ENCODE measurements at places on chromosomes 11 and 22.

DNA sequence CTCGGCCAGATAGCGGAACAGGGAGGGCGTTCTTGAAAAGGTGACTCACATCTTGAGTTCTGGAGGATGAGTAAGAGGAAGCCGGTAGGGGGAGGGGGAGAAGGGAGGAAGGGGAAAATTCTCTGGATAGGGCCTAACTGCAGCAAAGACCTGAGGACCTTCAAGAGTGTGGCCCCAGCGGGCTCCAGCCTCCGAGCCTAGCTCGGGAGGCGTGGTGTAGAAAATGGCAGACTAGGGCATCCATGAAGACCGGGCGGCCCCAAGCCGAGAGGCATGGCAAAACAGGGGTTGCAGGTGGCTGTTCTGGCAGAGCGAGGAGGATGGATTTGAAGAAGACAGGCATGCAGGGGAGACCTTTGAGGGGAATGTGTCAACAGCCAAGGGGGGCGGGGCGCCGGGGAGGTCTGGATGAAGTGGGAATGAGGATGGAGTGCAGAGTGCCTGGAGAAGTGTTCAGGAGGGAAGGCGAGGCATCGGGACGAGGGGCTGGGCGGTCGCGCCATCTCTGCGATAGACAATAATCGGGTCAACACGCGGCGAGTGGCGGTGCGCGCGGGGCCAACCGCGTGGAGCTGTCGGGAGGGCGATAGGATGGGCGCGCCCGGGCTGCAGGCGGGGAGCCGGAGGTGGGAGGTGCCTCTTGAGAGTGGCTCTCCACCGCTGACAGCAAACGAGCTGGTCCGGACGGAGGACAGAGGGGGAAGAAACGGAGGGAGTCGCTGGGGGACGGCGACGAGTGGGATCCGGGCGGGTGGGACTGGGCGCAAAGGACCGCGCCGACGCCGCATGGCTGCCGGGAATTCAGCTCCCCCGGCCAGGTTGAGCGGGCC lies 40.0 kb upstream of the CREB3L1 start:
- DNase-seq, result peak; percentile 66

DNA sequence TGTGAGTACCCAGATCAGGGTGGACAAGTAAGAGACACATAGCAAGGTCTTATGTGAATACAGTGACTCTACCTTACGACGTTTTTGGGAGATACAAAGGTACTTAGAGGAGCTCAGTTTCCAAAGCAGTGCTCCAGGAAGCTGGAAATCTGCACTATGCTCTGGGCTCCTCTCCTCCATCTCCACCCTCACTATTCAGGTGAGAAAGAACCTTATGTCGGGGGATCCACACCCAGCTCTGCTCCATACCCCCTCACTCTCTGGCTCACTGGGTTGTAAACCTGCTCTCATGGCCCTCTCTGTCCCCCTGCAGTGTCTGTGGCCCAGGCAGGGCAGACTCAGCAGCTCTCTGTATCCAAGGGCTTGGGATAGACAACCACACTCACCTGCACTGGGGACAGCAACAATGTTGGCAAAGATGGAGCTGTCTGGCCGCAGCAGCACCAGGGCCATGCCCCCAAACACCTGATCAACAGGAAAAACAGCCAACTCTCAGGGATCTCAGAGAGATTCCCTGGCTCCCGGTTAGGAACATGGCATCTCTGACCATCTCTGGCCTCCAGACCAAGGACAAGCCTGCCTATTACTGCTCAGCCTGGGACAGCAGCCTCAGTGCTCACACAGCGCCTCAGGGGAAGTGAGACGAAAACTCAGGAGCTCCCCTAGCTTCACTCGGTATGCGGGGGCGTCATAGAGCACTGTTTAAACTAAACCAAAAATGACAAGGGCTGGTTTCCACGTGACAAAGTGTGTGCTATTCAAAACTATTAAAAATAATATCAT lies 60.9 kb upstream of the TOP3B start:
- no peak for DNase-seq

DNA sequence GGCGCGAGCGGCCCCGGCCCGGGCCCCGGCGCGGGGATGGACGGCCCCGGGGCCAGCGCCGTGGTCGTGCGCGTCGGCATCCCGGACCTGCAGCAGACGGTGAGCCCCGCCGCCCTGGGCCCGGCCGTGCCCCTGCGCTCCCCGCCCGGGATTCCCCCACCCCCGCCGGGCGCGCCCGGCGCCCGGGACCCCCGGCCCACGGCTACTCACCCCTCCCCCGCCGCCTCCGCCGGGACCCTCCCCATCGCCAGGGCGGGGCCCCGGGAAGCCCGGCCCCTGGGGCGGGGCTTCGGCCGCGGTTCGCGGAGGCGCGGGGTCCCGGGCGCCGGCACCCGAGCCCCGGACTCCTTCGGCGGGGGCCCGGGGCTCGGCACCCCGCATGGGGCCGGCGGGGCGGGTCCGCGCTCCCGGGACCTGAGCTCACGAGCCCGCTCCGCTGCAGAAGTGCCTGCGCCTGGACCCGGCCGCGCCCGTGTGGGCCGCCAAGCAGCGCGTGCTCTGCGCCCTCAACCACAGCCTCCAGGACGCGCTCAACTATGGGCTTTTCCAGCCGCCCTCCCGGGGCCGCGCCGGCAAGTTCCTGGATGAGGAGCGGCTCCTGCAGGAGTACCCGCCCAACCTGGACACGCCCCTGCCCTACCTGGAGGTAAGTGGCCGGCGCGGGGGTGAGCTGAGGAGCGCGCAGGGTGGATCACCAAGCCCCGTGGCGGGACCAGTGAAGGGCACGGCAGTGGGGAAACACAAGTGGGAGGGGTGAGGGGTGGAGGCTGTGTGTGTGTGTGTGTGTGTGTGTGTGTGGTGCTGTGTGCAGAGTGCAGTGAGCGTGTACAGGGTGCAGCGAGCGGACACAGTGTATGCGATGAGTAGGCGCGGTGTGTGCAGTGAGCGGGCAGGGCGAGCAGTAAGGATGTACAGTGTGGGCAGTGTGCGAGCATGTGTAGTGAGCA lies 2.3 kb downstream of the SHANK3 start:
- peak; percentile 24 for DNase-seq

DNA sequence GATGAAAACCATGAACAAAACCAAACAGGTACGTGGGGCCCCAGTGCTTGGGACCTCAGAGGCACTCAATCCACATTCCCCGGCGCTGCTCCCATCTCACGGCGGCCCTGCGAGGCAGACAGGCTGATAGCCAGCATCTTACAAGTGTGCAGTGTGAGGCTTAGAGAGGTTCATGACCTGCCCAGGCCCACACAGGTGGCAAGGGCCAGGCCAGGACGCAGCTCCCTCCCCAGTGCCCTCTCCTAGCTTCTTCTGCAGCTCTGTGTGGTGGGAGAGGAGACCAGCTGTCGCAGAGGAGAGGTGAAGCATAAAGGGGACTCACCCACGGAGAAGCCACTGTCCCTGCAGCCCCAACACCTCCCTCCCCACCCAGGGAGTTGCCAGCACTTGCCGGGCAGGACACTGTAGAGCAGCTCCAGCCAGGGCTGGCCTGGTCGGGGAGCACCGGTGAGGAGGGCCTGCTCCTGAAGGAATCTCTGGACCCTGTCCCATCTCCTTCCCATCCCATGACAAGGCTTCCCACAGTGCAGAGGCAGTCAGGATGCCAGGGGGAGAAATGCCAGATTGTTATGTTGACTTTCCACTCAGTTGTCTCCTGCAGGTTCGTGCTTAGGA lies 92.4 kb upstream of the TMEM45B start:
- no peak for DNase-seq

GRCh38 chr11:30282289-30282631 lies 40.6 kb upstream of the ARL14EP start:
- DNase-seq, result peak; percentile 10

GRCh38 chr11:81840380-81840779 lies 893.3 kb downstream of the FAM181B start:
- DNase-seq, result no peak

GRCh38 chr11:10762185-10762584 lies 11.1 kb downstream of the CTR9 start:
- no peak for DNase-seq

DNA sequence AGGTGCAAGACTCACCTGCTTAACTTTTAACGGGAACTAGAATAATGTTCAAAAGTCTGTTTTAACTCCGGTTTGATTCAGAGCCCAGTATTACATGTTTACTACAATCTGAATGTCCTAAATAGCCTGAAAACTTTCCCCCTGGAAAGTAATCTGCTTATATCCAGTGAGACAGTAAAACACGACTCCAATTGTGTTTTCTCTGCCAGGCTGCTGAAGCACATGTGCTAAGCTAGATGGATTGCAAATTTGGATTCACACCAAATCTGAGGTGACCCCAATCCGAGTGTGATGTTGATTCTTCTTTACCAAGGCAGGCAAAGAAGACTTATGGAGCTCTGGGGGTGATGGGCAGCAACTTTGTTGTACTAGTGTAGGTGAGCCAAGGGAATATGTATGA lies 158.7 kb upstream of the PDGFD start:
- DNase-seq, result no peak

DNA sequence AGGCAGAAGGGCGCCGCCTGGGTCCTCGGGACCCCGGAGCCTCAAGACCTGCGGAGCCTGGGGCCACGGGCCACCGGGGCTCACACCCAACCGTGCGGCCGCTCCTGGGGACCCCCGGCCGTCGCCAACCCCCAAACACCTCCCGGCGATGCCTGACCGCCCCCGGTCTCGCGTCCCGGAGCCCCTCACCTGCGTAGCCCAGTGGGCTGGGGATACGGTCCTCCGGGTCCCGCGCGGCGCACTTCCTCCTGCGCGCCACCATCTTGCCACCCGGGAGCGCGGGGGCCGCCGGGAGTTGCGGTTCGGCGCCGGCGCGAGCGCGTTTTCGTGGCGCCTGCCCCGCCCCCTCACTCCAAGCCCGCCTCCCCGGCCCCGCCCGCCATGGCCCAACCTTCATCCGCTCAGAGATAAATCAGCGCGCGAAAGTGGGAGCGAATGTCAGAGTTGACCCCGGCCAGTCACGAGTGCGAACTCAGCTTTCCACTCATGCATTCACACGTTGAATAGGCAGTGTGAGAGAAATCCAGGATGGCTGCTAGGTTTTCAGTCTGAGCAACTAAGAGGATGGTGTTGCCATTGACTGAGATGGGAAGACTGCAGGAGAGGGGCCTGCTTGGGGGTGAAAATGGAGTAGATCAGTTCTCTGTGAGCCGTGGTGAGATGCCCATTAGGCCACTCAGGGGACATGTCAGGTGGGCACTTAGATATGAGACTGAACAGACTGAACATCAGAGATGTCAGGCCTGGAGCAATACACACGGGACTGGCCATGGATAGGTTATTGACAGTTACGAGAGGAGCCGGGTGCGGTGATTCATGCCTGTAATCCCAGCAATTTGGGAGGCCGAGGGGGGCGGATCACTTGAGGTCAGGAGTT lies at the start of gene RRP7A:
Gene RRP7A (minus strand): TSS at position 272 of the 877 bp plus-strand sequence. CDS start 10 bp downstream, at position 262.
- DNase-seq, result peak; percentile 92

DNA sequence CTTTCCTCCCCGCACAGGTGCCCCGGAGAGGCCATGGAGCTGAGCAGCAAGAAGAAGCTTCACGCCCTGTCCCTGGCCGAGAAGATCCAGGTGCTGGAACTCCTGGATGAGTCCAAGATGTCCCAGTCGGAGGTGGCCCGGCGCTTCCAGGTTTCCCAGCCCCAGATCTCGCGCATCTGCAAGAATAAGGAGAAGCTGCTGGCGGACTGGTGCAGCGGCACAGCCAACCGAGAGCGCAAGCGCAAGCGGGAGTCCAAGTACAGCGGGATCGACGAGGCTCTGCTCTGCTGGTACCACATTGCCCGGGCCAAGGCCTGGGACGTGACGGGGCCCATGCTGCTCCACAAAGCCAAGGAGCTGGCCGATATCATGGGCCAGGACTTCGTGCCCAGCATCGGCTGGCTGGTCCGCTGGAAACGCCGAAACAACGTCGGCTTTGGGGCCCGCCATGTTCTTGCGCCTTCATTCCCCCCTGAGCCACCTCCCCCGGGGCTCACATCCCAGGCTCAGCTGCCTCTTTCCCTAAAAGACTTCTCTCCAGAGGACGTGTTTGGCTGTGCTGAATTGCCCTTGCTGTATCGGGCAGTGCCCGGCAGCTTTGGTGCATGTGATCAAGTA lies 1.3 kb downstream of the TIGD3 start:
- no peak for DNase-seq

DNA sequence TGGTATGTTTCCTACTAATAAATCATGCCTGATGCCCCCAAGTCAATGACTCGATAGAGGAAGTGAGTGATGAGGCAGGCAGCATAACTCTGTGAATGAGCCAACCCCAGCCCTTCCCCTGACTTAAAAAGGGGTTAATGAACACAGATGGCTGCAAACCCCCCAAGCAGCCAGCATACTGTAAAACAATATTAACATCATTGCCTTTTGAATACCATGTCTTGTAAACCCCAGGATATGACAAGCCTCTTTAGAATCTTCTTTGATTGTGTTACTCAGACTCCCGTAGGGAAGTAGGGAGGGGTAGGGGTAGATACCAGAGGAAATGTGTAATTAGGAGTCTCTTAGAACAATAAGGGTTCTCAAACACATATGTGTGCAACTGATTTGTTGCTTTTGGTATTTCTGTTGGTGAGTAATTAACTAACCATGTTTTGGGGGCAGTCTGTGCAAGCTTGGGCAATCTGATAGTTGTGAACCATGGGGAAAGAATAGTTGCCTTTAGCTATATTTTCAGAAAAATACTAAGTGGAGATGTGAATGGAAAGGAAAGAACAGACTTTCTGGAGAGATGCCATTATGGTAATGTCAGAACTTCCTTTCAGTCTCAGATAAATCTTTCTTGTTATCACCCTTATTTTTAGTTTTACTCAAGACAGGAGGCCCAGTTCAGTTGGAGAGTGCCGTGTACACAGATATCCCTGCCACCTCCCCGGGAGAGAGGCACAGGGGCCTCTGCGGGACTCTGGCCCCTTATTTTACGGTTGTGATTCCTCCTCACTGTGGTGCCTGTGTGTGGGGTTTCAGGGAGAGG lies 701.8 kb downstream of the NTM start:
- DNase-seq, result no peak

DNA sequence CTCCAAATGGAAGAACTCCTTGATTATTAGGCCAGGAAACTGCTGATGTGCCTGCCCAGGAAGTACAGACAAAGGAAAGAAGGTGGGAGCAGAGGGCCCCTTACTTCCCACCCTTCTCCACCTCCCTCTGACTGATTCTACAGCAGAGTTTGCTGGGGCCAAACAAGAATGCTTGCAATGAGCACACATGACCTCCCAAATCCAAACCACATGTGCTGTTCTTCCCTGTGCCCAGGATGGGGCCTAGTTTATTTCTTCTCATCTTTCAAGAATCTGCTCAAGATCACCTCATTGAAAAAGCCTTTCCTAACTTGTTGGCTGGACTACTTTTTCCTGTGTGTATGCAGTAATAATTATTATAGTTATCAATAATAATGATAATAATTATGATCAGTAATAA lies 286.1 kb downstream of the RAB38 start:
- DNase-seq, result no peak

- DNase-seq, result no peak
Observed at GRCh38 chr11:8087756-8088155, 6.7 kb downstream of the TUB start.

GRCh38 chr11:63499874-63500273 lies 6.0 kb upstream of the LGALS12 start:
- DNase-seq, result no peak

DNA sequence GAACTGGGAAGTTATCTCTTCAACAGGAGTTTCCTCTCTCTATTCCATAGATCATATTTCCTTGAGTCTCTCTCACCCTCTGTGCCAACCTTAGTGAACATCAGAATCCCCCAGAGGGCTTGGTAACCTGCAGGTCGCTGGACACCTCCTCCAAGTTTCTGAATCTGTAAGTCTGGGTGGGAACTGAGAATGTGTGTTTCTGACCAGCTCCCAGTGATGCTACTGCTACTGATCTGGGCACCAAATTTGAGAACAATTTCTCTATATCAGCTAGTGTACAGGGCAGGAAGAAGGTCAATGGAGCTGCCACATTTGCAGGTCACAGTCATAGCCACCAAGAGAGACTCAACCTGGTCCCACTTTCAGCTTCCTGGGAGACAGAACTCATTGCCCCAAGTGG lies 62.9 kb downstream of the RCN1 start:
- no peak for DNase-seq

GRCh38 chr11:85766721-85767161 lies 44.2 kb downstream of the SYTL2 start:
- DNase-seq, result no peak

Data from stimulated activated CD4-positive, alpha-beta T cell treated with anti-CD3 and anti-CD28 coated beads, Interleukin-2, amount 100 ng/mL, for 24 hours (primary cell).